Hair follicular keratinocyte (primary cell): ENCODE measurements at places on chromosomes 5 and 9. TPM values are rescaled to one million over a fixed set of nuclear protein-coding genes. Genes with fewer than 3 reads are reported as not detected.

Gene SPEF2
- total RNA-seq, result 0.46 and 2.3 TPM in 2 replicates

Gene NEURL1B
- 0.86 and 1.3 TPM in 2 replicates for total RNA-seq

Gene BOD1
- 56.6 and 67.7 TPM in 2 replicates for total RNA-seq

Gene ZNF462
- total RNA-seq, result 8.0 and 9.5 TPM in 2 replicates

Gene BBLN
- total RNA-seq, result 223 and 319 TPM in 2 replicates

Gene PCDHGA11
- total RNA-seq, result 0.84 and 0.94 TPM in 2 replicates

Gene SPOCK1
- total RNA-seq, result 8.2 and 30.3 TPM in 2 replicates

Gene PTPA
- total RNA-seq, result 76.2 and 97.7 TPM in 2 replicates

Gene UAP1L1
- total RNA-seq, result 1.2 and 3.8 TPM in 2 replicates

Gene TPRN
- 4.9 and 6.7 TPM in 2 replicates for total RNA-seq

Gene DMRT3
- not detected in 2 replicates for total RNA-seq

Gene ZNF883
- total RNA-seq, result 1.6 and 2.7 TPM in 2 replicates

Gene IL9
- not detected in 2 replicates for total RNA-seq

Gene VPS13A
- 10.3 and 17.2 TPM in 2 replicates for total RNA-seq

Gene C5orf34
- 4.3 and 7.7 TPM in 2 replicates for total RNA-seq

Gene KCNMB1
- total RNA-seq, result not detected in 2 replicates

Gene PARP8
- total RNA-seq, result 7.6 and 8.8 TPM in 2 replicates

Gene SLC27A4
- total RNA-seq, result 32.6 and 38.4 TPM in 2 replicates

Gene SPINK5
- 0.95 and 1.6 TPM in 2 replicates for total RNA-seq

Gene SPATA31D4
- not detected in 2 replicates for total RNA-seq

Gene SLC6A7
- total RNA-seq, result not detected in 2 replicates

Gene FAM151B
- 0.19 and 1.2 TPM in 2 replicates for total RNA-seq

Gene PRDM9
- total RNA-seq, result not detected in 2 replicates

Gene FAM221B
- total RNA-seq, result not detected in 2 replicates

Gene TEX53
- total RNA-seq, result not detected in 2 replicates

Gene PCA3
- not detected in 2 replicates for total RNA-seq

Gene CTXN3
- not detected in 2 replicates for total RNA-seq

Gene TTC23L
- not detected in 2 replicates for total RNA-seq

Gene PCDHGB1
- 0.23 and 0.38 TPM in 2 replicates for total RNA-seq

Gene NXNL2
- total RNA-seq, result 0.08 and 0.23 TPM in 2 replicates

Gene CDX1
- total RNA-seq, result not detected in 2 replicates

Gene CARTPT
- total RNA-seq, result not detected in 2 replicates

Gene SOWAHA
- not detected in 2 replicates for total RNA-seq

Gene ACO1
- 30.2 and 32.9 TPM in 2 replicates for total RNA-seq

Gene FOXD4L5
- total RNA-seq, result not detected in 2 replicates

Gene TRAF1
- 0.38 and 1.4 TPM in 2 replicates for total RNA-seq

Gene SCGB3A2
- total RNA-seq, result not detected in 2 replicates

Gene BTNL3
- total RNA-seq, result not detected in 2 replicates

Gene SLCO6A1
- not detected in 2 replicates for total RNA-seq

Gene SPAAR
- not detected in 2 replicates for total RNA-seq

Gene SLC25A48
- not detected in 2 replicates for total RNA-seq

Gene WDR38
- total RNA-seq, result not detected in 2 replicates

Gene UGT3A1
- total RNA-seq, result not detected in 2 replicates

Gene HTR4
- not detected in 2 replicates for total RNA-seq

Gene HDAC3
- total RNA-seq, result 51.6 and 61.5 TPM in 2 replicates

Gene AMACR
- 10.2 and 14.5 TPM in 2 replicates for total RNA-seq

Gene ALDH1A1
- total RNA-seq, result not detected in 2 replicates

Gene PDZD2
- 3.0 and 5.1 TPM in 2 replicates for total RNA-seq
